Adipocyte (in vitro differentiated cells): ENCODE measurements at places on chromosomes 4 and X.

DNA sequence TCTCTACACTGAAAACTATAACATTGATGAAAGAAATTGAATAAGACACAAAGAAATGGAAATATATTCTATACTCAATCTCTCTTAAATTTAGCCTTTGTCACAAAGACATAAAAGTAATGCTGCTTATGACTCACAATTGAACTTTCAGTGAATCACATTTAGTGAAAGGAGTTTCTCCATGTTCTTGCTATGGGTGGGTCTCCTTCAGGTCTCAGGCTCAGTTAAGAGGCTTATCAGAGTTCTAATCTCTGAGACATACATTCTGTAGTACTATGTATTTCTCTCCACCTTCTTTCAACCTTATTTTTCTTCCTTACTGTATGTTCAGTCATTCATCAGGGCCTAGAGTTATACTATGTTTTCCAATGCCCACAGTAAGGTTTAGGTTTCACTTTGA, 220.9 kb downstream of the DTHD1 start:
- no peak for DNase-seq

DNA sequence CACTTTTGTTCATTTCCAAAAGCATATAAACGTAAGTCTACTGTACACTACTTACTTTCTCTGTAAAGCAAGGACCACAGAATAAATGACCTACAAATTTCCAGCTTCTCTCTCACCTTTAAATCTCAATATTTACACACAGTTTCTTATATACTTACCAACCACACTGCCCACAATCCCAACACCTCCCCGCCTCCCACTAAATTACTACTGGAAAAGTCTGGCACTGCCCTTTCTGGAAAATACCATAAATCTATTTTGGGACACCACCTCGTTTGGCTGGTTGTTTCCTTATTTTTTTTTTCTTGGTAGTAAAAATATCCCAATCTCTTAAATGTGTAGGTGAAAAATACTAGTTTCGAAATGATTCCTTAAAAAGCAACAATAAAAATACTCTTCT, 19.6 kb downstream of the FAT1 start:
- no peak for DNase-seq

DNA sequence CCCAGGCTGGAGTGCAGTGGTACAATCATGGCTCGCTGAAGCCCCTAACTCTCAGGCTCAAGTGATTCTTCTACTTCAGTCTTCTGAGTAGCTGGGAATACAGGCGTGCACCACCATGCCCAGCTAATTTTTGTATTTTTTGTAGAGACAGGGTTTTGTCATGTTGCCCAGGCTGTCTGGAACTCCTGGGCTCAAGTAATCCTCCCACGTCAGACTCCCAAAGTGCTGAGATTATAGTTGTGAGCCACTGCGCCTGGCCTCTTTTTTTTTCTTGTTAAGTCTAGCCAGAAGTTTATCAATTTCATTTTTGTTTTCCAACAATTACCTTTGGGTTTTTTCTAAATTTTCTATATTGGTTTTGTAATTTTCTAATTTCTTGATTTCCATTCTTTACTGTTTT, 100.6 kb downstream of the GC start:
- DNase-seq: no peak

GRCh38 chr4:92497141-92497540, 193.4 kb downstream of the GRID2 start:
- no peak for DNase-seq

DNA sequence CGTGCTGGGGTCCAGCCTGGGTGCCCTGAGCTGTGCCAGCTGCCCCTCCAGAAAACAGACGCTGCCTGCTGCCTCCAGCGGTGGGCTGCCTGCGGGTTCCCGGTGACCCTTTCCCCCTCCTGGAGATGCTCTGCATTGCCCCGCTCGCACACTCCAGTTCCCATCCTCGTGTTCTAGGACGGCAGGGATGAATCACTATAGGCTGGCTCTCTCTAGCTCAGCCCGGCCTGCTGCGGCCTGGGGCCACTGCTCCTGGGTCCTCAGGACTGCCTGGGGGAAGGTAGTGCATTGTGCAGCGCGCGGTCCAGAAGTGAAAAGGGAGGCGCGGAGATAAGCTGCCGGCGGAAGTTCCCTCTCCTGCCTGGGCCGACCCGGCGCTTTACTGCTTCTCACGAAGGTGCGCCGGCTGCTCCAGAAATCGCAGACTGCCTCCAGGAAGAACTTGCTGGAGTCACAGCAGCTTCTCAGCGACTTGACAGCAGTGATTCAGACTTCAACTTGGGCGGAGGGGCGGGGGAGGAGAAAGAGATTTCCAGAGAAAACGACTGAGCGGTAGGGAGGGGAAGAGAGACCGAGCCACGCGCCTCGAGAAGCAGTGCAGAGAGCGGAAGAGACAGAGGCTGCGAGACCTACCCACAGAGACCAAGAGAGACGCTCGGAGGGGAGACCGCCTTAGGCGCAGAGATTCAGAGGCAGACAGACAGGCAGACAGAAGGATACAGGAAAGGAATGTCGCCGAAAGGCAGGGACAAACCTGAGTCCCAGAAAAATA, 6.7 kb upstream of the MSX1 start:
- DNase-seq: peak; percentile 54

- no peak for DNase-seq
These were observed 1.5 kb upstream of the PAPSS1 start for GRCh38 chr4:107721436-107722100.

DNA sequence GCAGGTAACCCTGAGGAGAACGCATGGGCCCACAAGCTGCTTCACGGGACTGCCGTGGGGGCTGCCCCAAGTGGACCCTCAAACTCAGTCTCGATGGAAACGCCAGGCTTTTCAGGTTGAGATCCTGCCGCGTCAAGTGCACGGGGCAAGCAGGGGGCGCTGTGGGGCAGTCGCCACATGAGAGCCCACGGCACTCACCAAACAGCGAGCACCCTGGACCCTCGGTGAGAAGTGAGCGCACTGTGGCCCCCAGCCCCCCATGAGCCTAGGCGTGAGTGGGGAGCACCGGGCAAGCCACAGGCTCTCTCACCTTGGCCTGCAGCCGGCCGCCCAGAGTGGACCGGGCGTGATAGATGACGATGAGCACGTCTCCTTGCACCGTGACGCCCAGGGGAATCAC, 50.9 kb upstream of the CPLX1 start:
- DNase-seq: no peak

GRCh38 chr4:54085284-54085683, 14.7 kb upstream of the GSX2 start:
- peak; percentile 80 for DNase-seq

- DNase-seq: no peak
These were observed 3.8 kb downstream of the SCML1 start for GRCh38 chrX:17741123-17741511.

- peak; percentile 12 for DNase-seq
These were observed 168.2 kb downstream of the C4orf33 start for GRCh38 chr4:129264008-129264657.

DNA sequence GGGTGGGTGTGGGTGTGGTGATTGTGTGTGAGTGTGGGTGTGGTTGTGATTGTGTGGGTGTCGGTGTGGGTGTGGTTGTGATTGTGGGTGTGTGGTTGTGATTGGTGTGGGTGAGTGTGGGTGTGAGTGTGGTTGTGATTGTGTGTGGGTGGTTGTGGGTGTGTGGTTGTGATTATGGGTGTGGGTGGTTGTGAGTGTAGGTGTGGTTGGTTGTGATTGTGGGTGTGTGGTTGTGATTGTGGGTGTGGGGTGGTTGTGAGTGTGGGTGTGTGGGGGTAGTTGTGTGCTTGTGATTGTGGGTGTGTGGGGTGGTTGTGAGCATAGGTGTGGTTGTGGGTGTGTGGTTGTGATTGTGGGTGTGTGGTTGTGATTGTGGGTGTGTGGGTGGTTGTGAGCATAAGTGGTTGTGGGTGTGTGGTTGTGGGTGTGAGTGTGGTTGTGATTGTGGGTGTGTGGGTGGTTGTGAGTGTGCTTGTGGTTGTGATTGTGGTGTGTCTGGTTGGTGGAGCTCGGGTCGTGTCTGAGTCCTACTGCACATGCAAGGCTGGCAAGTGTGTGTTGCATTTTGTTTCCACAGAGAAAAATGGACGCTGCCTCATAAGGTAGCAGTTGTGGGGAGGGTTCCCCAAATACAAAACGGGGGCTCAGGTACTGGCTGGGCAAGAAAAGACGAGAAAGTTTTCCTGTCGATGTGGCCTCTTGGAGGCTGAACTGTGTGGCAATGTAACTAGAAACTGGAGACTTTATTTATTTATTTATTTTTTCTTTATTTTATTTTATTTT, 116.7 kb downstream of the UBE2K start:
- DNase-seq: no peak

DNA sequence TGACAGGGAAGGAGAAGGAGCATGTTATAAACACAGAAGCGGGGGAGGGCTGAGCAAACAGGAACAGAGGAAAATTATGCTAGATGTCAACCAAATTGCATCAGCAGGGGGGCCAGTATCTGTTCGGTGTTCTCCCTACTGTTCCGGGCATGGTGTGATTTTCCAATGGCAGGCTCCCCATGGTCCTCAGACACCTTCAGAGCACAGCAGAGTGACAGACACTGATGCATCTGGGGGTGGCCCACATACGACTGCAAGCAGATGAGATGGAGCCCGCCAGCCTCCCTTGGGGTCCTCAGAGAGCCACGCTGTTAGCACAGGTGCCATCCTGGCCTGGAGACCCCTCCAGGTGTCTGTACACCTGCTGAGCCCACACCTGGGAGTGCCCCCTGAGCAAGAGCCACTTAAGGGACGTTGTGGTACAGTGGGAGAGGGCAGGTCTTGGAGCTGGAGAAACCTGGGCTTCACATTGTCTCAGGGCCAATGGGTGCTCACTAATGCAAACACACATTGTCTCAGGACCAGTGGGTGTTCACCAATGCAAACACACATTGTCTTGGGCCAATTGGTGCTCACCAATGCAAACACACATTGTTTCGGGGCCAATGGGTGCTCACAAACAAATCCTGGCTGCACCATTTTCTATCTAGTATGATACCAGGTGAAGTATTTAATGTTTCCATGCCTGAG, 95.4 kb downstream of the SLC2A9 start:
- no peak for DNase-seq

GRCh38 chrX:107878106-107878505, 52.4 kb downstream of the MID2 start:
- peak; percentile 6 for DNase-seq

- peak; percentile 98 for DNase-seq
These were observed at the start of gene ATP10D for GRCh38 chr4:47485047-47485692. Gene ATP10D, plus strand, starts transcription at chr4:47485275. Its CDS starts 27,266 bp downstream, at chr4:47512541.

GRCh38 chr4:151721466-151721865, 39.3 kb downstream of the GATB start:
- no peak for DNase-seq

- DNase-seq: no peak
These were observed 108.9 kb upstream of the TEX13D start for GRCh38 chrX:124223524-124223923.

- DNase-seq: no peak
These were observed 828.3 kb downstream of the TECRL start for GRCh38 chr4:63580796-63581475.

GRCh38 chr4:100086766-100087431, 103.4 kb downstream of the DDIT4L start:
- peak; percentile 22 for DNase-seq

GRCh38 chrX:119145241-119145653, 17.6 kb upstream of the KIAA1210 start:
- peak; percentile 42 for DNase-seq
